ENCODE measurements at places on chromosomes 6 and 20.

DNA sequence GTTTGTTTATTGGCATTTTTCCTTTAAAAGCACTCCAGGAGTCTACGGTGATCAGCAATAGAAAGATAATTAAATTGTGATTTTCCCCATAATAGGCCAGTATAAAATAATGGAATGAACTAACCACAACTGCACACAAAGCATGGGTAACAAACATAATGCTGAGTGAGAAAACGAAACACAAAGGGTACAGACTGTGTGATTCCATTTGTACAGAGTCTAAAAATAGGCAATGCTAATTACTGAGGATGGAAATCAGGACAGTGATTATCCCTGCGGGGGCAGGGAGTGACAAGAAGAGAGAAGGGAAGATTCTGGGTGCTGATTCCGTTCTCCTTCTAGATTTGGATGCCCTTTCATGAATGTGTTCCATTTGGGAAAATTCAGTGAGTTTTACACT is 478.1 kb downstream of the PREX1 start:
- no peaks in the 10 kb centered on the region for H3K27me3 ChIP-seq
- H3K4me3 ChIP-seq: no peak overlapping the region
- no peak for ATAC-seq
- H3K36me3 ChIP-seq: no peaks in the 10 kb centered on the region
- no peaks in the 10 kb centered on the region for H3K4me1 ChIP-seq

GRCh38 chr20:34624629-34625028 is 52.3 kb downstream of the PIGU start:
- peaks cover 16% of the 10 kb centered on the region for H3K4me1 ChIP-seq
- H3K4me3 ChIP-seq: no peak overlapping the region
- H3K27me3 ChIP-seq: no peaks in the 10 kb centered on the region

GRCh38 chr6:34319471-34319885 is 70.7 kb upstream of the SMIM29 start:
- H3K4me3 ChIP-seq: no peak overlapping the region
- peak overlapping the region; percentile 77 for H3K27ac ChIP-seq
- peaks cover 20% of the 10 kb centered on the region for H3K36me3 ChIP-seq
- H3K27me3 ChIP-seq: no peaks in the 10 kb centered on the region

DNA sequence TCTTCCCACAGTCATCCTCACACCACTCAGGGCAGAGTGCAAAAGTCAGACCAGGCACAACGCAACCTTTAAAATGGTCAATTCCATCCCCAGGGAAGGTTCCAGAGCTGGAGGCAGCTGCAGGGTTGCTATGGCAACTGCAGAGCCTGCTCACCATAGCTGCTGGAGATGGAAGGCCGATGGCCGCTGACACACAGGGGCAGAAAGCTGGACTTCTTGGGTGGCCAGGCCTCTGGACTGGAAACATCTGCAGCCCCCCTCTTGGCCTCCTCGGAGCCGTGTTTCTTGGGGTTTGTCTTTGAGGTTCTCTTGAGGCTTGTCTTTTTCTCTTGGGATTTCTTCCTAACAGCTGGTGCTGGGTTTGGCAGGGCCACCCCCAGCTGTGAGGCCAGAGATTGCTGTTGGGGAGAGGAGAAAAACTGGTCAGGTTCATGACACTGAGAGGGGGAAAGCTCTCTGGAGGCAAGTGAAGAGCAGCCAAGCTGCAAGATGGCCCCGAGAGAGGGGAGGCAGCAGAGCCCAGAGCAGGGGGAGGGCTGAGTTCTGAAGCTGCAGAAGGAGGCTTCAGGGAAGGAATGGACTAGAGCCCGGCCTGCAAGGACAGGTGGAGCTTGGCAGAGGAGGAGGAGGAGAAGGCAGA is 10.2 kb downstream of the BNIP5 start:
- peaks cover 5% of the 10 kb centered on the region for H3K4me1 ChIP-seq
- H3K4me3 ChIP-seq: no peak overlapping the region
- H3K36me3 ChIP-seq: no peaks in the 10 kb centered on the region
- ATAC-seq: peak; percentile 24

DNA sequence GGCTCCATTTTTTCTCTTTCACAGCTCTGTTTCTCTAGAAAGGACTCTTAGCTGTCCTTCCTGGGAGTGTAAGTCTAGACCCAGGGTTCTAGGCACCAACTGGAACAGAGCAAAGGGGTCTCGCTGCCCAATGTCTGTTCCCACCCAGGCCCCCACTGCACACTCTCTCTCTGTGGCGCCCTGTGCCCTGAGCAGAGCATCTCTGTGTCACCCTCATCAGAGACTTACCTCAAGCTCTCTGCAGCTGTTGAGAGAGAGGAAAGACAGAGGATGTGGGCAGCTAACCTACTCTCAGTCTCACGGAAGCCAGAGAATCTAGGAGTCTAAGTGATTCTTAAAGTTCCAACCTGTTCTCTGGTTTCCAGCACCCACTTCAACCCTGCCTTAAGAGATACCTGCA is 9.5 kb downstream of the NCR2 start:
- H3K36me3 ChIP-seq: no peaks in the 10 kb centered on the region
- peaks cover 29% of the 10 kb centered on the region for H3K4me1 ChIP-seq
- peak overlapping the region; percentile 17 for H3K27ac ChIP-seq
- no peak overlapping the region for H3K4me3 ChIP-seq

GRCh38 chr6:150391890-150392289 is 23.1 kb downstream of the IYD start:
- no peak overlapping the region for H3K4me3 ChIP-seq
- ATAC-seq: no peak
- peaks cover 6% of the 10 kb centered on the region for H3K4me1 ChIP-seq
- no peak overlapping the region for H3K27ac ChIP-seq
- H3K27me3 ChIP-seq: peaks cover 43% of the 10 kb centered on the region
- no peaks in the 10 kb centered on the region for H3K36me3 ChIP-seq

DNA sequence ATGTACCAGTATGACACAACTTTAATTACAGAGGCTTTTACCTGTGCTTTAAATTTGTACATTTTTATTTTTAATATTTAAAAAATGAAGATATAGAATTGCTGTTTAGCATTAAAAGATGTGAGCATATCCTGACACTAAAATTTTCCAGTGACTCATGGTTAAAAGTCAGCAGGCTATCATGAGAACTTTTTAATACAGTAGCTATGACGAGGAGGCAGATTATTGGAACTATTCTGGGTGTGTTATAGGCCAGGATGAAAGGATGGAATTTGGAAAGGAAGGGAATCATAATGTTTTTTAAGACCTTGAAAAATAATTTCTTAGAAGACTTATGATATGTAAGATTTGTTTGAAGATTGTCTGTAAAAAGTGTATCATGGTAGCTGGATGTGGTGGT is 91.0 kb downstream of the GFRA4 start:
- peaks cover 77% of the 10 kb centered on the region for H3K36me3 ChIP-seq
- no peak overlapping the region for H3K4me3 ChIP-seq
- H3K27ac ChIP-seq: no peak overlapping the region
- H3K4me1 ChIP-seq: no peaks in the 10 kb centered on the region
- H3K27me3 ChIP-seq: no peaks in the 10 kb centered on the region

- H3K27ac ChIP-seq: no peak overlapping the region
- no peak overlapping the region for H3K4me3 ChIP-seq
- no peaks in the 10 kb centered on the region for H3K36me3 ChIP-seq
Measured at GRCh38 chr20:22745194-22745500, 160.8 kb upstream of the FOXA2 start.

GRCh38 chr6:31081872-31082271 is 30.5 kb downstream of the C6orf15 start:
- no peak overlapping the region for H3K27ac ChIP-seq
- no peaks in the 10 kb centered on the region for H3K36me3 ChIP-seq
- H3K27me3 ChIP-seq: peaks cover 31% of the 10 kb centered on the region

- no peaks in the 10 kb centered on the region for H3K27me3 ChIP-seq
- no peak overlapping the region for H3K4me3 ChIP-seq
- ATAC-seq: no peak
- H3K36me3 ChIP-seq: no peaks in the 10 kb centered on the region
- no peaks in the 10 kb centered on the region for H3K4me1 ChIP-seq
Measured at GRCh38 chr6:119962505-119962904, 612.9 kb upstream of the MAN1A1 start.

DNA sequence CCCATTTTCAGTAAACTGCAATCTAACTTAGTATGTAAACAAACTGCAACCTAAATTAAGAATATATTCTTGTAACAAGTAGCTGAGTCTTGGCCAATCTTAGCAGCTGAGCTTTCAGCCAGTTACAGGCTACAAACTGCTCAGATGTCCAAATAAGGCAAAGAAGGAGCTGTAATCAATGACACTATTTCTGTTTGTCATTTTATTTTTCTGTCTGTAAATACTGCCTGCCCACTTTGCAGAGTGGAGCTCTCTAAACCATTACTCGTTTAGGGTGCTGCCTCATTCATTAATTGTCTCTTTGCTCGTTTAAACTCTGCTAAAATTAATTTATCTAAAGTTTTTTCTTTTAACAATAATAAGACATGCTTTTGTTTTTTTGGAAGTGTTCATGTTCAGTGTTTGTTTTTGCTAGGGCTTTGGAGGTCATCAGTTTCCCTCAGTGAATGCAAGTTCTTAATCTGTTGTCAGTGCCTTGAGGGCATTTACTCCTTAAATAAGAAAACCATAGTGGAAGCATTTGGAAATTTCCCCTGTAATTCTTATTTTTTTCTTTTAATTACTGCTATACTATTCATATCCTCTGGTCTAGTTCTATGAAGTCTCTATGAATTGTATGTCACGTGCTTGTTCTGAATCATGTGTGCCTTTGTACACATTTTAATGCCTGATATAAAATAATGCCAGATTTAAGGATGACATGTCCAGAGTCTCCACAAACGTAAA is 3.6 kb upstream of the PRL start:
- H3K27ac ChIP-seq: no peak overlapping the region
- no peaks in the 10 kb centered on the region for H3K27me3 ChIP-seq
- ATAC-seq: no peak
- H3K36me3 ChIP-seq: no peaks in the 10 kb centered on the region
- H3K4me1 ChIP-seq: peaks cover 6% of the 10 kb centered on the region

DNA sequence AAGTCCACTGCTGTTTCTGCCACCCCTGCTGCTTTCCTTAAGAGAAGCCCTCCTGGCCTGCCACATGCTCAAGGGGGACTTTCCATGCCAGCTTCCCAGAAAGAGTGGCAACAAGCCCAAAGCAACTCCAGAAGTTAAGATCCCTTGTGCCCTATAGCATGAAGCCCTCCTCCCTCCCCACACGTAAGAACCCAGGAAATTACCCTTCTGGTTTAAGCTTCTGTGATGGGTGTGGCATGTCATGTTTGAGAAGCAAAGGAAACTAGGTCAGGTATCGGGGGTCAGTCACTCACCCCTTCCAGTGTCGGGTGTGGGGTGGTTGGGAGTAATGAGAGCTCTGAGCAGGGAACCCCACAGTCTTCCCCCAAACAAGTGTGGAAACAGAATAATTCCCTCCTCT is 196.1 kb downstream of the LRFN2 start:
- H3K27me3 ChIP-seq: peaks cover 26% of the 10 kb centered on the region
- no peaks in the 10 kb centered on the region for H3K4me1 ChIP-seq
- no peak overlapping the region for H3K27ac ChIP-seq
- no peaks in the 10 kb centered on the region for H3K36me3 ChIP-seq
- H3K4me3 ChIP-seq: no peak overlapping the region

- peak overlapping the region; percentile 53 for H3K27ac ChIP-seq
- H3K36me3 ChIP-seq: no peaks in the 10 kb centered on the region
- H3K4me3 ChIP-seq: no peak overlapping the region
- no peaks in the 10 kb centered on the region for H3K27me3 ChIP-seq
- ATAC-seq: no peak
Measured at GRCh38 chr6:148839044-148839443, 92.2 kb downstream of the UST start.

DNA sequence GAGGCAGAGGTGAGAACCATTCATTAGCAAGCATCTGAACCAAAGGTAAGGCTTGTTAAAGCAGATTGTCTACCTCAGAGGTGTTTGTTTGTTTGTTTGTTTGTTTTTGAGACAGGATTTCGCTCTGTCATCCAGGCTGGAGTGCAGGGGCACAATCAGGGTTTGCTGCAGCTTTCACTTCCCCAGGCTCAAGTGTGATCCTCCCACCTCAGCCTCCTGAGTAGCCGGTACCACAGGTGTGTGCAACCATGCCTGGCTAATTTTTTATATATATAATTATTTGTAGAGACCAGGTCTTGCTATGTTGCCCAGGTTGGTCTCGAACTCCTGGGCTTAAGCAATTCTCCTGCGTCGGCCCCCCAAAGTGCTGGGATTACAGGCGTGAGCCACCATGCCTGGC is 17.2 kb downstream of the CYP39A1 start:
- peaks cover 10% of the 10 kb centered on the region for H3K4me1 ChIP-seq
- H3K4me3 ChIP-seq: no peak overlapping the region

DNA sequence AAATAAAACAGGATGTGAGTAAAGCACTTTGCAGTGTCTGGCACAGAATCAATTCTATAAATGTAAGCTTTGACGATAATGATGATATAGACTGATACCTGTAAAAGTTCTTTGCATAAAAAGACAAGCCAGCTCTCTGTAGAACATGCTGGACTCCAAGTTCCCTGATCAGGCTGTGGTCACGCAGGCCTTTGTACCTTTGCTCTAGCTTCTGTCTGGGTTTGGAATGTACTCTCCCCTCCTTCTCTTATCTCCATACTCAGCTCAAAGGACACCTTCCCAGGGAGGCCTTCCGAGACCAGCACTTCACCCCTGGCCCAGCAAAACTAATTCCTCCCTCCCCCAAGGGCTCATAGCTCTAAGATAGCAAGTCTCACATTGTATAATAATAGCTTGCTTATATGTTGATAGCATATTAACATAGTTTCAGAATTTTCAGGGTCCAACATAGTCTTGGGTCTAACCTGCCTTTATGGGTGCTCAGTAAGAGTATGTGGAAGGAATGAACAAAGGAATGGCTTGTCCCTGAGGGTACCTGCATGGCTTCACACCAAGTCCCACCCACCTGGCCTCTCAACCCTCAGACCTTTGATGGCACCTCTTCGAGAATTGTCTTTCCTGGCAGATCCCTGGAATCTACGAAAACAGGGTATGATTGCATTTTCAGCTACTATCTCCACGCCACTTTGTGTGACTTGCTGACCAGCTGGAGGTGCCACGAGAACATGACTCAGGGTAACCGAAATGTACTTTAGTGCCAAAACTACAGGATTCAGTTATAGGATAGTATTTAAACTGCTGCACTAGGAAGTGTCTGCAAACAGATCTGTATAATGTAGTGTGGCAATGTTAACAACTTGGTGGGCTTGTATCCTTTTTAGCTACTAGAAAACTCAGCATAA is 41.7 kb upstream of the PIM1 start:
- no peak overlapping the region for H3K4me3 ChIP-seq
- no peaks in the 10 kb centered on the region for H3K36me3 ChIP-seq
- peaks cover 6% of the 10 kb centered on the region for H3K4me1 ChIP-seq

DNA sequence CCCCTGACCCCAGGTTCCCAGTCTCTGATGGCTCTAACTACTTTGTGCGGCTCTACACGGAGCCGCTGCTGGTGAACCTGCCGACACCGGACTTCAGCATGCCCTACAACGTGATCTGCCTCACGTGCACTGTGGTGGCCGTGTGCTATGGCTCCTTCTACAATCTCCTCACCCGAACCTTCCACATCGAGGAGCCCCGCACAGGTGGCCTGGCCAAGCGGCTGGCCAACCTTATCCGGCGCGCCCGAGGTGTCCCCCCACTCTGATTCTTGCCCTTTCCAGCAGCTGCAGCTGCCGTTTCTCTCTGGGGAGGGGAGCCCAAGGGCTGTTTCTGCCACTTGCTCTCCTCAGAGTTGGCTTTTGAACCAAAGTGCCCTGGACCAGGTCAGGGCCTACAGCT is 9.6 kb downstream of the PIGT start:
- no peaks in the 10 kb centered on the region for H3K27me3 ChIP-seq
- peaks cover 63% of the 10 kb centered on the region for H3K36me3 ChIP-seq
- peaks cover under 1% of the 10 kb centered on the region for H3K4me1 ChIP-seq
- no peak overlapping the region for H3K4me3 ChIP-seq

- no peak for ATAC-seq
- no peaks in the 10 kb centered on the region for H3K4me1 ChIP-seq
- H3K4me3 ChIP-seq: no peak overlapping the region
- no peak overlapping the region for H3K27ac ChIP-seq
- H3K27me3 ChIP-seq: no peaks in the 10 kb centered on the region
Measured at GRCh38 chr6:126380072-126380583, 40.2 kb downstream of the CENPW start.

GRCh38 chr6:38175786-38176185 is 356.3 kb downstream of the ZFAND3 start:
- no peaks in the 10 kb centered on the region for H3K4me1 ChIP-seq
- no peaks in the 10 kb centered on the region for H3K27me3 ChIP-seq
- H3K4me3 ChIP-seq: no peak overlapping the region
- peaks cover 27% of the 10 kb centered on the region for H3K36me3 ChIP-seq
- ATAC-seq: no peak
